ENCODE measurements at places on chromosomes 2 and 18.

- DNase-seq: no peak
Observed at GRCh38 chr2:11348209-11348749, 3.8 kb upstream of the ROCK2 start.

DNA sequence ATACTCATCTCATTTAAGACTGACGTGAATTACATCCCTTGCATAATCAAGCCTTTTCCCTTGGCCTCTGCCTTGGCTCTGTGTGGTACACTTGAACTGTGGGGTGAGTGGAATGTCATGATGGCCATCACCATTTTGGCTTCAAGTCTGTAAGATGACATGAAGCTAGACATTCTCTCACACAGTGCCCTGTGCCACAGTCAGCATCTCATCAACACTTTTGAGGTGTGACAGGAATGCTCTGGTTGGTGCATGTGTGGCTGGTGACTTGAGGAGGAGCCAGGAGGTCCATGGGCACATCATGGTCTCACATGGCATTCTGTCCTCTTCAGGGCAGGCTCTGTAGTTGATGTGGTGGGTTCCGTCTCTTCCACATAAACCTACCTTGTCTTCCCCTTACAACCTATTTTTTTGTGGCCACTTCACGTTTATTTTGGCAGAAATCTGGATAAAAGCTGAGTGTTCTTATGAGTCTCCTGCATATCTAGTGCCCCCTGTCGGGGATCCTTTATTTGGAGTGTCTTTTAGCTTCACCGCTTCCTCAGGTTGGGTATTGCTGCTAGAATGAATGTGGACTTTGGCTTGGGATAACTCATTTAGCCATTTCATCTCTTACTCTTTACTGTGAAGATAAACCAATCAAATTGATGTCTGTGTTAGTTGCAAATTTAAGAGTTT is 28.1 kb downstream of the MAP4K4 start:
- no peak for DNase-seq

DNA sequence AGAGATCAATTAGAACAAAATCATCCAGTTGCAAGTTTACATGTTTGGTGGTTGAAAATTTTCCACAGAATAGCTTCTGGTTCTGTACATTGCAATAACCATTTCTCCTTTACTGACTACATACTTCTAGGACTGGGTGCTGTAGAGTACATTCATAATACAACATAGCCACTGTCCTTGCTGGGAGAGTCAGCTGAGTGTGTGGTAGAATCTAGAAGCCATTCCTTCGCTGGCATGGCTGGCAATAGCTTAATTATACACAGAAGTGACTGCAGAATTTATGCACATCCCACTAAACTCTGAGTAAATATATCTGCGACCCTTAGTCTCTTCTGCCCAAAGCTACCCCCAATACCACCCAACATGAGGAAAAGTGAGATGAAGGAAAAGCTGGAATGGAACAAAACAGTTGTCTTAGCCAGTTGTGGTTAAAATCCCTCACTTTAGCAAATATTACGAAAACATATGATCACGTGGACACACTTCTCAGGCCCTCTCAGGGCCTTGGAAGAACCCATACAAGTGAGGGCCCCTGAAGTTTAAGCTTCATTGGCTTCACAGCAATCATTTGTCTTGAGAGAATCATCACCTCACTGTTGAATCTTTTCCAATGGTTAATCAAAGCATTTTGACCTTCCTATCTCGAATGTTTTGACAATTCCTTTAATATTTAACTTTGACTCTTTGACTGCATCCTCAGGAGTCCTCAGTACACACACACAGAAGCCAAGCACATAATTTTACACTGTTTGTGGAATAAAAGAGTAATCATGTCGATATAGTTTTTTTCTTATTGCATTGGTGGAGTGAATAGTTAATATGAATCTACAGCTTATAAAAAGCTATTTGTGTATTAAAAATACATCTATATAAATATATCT is 225.1 kb downstream of the ZNF385B start:
- DNase-seq: no peak

DNA sequence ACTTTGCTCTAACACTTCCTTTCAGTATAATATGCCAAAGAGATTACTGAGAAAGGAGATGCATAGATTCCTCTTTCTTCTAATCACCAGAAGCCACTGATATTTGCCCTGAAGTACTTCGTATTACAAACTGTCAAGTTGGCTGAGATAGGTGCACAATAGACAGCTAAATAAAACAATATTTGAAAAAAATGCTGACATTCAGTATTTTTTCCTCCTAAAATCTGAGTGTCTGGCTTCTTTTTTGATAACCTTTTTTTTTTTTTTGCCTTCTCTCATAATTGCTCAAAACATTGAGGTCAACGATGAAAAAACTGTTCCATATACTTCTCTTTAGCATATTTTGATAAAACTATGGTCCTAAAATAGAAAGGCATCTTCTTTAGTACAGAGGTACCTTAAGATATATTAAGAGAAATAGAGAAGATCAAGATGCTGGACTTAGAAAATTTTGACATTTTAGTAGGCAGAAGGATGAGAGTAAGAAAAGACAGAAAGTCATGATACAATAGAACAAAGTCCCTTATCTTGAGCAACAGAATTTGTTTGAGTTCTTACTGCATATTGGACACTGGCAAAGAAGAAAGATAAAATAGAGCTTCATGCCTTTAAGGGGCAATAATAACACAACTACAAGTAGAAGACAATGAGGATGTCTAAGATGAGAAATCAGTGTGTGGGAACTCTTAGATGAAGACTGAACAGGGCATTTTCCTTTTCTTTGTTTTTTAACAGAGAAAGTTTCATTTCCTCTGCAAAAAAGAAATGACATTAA is 220.7 kb downstream of the PTH2R start:
- no peak for DNase-seq

GRCh38 chr18:50665519-50665918 is 105.6 kb downstream of the MAPK4 start:
- no peak for DNase-seq

DNA sequence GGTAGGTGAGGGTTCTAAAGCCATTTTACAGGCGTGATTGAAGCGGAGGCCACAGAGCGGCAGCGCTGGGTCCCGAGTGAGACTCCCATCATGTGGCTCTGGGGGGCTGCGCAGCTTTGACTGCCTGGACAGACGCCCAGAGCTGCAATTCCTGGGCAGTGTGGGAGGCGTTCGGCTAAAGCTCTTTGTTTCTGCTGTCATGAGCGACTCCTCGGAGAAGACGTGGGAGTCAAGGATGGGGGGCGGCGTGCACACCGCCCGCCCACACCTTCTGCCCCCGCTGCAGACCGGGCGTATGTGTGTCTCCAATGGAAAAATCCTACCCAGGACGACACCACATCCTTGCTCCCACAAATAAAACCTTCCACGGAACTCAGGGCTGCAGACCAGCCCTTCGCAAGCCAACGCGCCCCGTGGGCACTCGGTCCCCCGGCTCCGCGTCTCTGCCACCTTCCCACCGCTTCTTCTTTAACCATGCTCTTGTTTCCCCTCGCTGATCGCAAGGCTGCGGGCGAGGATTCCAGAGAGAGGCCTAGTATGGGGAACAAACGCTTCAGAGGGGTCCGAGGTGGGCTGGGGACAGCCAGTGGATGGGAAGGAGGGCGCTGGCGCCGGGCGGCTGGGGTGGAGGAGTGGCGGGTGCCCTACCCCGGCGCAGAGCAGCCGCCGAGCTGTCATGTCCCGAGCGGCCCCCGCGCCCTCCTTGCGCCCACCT is 680 bp upstream of the LBH start:
- DNase-seq: peak; percentile 30

GRCh38 chr2:136117909-136118818 is at the start of gene CXCR4:
Gene CXCR4, minus strand, starts transcription at chr2:136118149. Its CDS starts 89 bp downstream, at chr2:136118060.
- DNase-seq: peak; percentile 53

- DNase-seq: no peak
Observed at GRCh38 chr2:210522399-210522798, 34.0 kb upstream of the CPS1 start.

DNA sequence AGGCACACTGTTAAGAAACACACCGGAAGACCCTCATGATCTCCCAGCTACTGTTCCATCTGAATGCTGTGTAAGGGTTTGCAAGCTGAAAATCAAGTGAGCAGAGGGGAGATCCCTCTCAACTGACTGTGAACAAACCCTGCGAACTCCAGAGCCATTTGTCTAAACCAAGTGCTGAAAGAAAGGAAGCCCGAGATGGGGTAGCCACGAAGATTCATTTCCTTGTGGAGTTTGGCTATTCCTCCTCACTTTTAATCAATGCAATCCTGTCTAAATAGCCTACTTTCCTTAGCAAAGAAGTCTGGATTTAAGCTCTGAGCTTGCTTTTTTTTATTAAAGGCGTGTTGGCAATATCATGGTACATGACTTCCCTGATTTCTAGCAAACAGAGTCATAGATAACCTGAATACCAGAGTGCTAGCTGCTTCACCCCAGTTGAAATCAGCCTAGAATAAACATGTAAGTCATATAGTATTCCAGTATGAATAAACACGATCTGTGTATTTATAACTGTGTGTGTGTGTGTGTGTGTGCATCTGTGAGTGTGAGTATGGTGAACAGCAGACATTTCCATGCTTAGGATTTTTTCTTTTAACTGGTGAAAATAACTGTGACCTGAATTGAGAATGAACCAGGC is 365.2 kb downstream of the ZNF521 start:
- DNase-seq: no peak

DNA sequence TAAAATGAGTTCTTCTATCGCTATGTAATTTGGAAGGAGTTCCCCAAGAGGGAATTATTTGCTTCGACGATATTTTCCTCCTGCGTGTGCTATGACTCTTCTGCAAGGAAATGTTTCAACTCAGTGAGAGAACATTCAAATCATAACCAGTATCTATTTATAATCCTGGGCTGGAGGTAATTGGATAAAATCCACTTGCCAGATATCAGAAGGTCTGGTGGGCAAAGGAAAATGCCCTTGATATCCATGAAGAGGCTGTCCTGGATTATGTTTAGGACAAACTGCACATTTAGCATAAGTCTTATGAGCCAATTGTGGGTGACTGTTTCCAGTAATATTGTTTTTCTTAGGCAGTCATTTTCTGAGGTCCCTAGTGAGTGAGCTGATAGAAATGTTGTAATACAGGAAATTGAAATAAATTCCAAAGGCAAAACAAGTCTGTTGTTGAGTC is 17.7 kb downstream of the RPIA start:
- DNase-seq: peak; percentile 46
